Stimulated activated CD8-positive, alpha-beta memory T cell treated with anti-CD3 and anti-CD28 coated beads, Interleukin-4, amount 100 ng/mL, for 1 hour (primary cell): ENCODE measurements at places on chromosomes 1 and 21.

- DNase-seq: no peak
These were observed 67.3 kb downstream of the VAV3 start for GRCh38 chr1:107897438-107898345.

DNA sequence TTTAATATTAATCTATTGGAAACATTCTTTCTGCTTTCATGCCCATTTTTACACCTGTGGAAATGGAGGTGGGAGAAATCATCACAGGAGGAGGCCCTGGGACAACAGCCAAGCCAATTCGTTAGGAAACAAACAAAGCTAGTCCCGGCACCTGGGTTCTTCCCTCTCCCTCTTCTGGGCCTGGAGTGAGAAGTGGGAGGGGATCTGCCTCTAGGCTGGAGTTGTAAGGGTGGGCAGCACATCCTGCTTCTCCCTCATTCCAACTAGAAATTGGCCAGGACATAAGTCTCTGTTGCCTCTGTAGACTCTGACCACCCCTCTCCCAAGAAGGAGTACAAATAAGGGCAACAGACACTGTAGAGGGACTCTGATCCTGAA lies 20.2 kb upstream of the ERO1B start:
- DNase-seq: no peak

DNA sequence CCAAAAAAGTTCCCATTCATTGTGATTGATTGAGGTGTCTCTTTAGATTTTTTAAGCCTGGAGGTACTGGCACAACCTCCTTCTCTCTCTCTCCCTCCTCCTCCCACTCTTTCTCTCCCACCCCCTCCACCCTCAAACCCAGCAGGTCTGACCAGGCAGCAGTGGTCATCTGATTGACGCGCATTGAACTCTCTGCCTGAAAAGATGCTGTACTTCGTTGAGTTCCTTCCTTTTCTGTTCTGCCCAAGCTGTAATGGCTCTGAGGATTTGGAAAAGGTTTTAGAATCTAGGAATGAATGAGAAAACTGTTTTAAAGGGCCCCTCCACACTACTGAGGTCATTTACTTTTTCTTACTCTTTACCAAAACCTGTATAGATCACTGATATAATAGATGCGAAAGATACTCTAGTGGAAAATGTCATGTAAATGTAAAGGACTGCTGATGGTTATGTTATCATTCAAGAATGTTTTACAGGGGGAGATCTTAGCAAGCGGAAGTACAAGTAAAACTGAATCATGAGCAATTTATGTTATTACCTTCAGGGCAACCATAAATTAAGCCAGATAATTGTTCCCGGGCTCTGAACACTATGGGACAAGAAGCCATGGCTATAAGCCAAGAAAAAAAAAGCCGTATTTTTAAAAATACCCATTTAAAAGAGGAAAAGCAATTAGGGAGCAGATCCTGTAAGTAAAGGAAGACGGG lies 25.2 kb upstream of the DYRK1A start:
- DNase-seq: no peak

DNA sequence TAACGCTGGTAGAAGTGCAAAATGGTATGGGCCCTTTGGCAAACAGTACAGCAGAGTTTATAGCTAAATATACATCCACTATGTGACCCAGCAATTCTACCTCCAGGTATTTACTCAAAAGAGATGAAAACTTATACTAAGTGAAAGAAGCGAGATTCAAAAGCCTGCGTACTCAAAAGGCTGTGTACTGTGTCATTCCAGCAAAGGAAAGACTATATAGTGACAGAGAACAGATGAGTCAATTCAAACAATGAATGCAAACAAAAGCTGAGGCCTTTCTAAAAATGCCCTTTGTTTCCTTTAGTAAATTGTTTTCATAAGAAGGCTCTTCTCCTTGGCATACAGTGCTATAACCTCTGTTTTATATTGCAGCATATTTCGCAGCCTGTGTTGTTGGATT lies 268.8 kb upstream of the CSF3R start:
- no peak for DNase-seq

- DNase-seq: no peak
These were observed 11.8 kb upstream of the STMN1 start for GRCh38 chr1:25917996-25918395.

- no peak for DNase-seq
These were observed 21.5 kb upstream of the SLC44A5 start for GRCh38 chr1:75632350-75632949.

DNA sequence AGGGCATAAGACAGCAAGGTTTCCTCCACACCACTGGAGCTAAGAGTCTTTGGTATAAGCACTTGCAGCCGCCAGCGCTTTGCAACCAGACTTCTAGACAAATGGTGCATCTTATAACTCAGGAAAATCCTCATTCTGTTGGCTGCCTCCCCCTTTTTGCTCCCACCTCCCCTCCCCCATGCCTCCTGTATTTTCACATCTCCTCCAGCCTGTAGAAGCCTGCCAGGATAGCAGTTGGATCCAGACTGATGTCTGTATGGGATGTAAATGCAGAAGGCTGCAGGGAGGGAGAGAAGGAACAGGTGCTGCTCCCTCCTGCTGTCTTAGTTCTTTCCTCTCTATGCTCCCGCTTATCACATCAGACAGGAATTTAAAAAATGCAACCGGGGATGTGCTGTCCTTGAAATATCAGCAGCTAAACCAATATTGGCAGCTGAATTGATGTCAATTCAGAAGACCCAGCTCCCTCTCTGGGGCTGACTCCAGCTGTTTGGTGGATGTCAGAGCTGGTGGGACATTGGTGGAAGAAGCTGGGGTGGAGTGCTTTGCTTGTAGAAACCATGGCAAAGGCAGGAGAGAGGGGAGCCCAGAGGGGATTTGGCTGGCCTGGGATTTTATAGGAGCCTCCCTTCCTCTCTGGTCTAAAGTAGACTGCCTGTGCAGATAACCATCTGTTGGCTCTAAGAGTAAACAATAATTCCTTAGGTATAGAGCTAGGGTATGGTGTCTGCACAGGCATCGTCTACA lies 53.5 kb downstream of the NFASC start:
- no peak for DNase-seq
